Urinary bladder (tissue), 4 donors: ENCODE measurements at places on chromosomes 2 and 18. TPM values are rescaled to one million over a fixed set of nuclear protein-coding genes. Genes with fewer than 3 reads are reported as not detected.
A peak's percentile ranks its signal among the peaks of the same experiment; 100 is the strongest.

DNA sequence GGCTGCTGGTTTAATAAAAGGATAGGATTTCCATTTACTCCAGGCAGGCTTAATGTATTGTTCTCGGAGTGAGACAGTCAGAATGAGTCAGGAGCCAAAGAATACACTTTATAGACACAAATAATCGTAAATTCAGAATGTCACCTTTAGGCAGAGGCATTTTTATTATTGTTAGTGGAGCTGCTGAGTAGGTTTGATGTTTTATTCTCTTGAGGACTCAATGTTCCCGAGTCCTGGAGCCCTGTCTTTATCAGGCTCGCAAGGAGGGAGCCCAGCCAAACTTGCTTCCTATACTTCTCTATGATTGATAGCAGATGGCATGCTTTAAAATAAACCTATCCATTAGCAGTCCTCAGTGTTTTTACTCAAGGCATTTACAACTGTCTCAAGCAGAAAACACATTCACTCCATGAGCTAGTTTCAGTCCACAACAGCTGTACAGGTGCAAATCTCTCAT lies 492.3 kb upstream of the ZEB2 start:
- DNase-seq: peak; percentile 77

GRCh38 chr2:216974321-216975302 lies 114.7 kb upstream of the TNP1 start:
- DNase-seq: no peak

DNA sequence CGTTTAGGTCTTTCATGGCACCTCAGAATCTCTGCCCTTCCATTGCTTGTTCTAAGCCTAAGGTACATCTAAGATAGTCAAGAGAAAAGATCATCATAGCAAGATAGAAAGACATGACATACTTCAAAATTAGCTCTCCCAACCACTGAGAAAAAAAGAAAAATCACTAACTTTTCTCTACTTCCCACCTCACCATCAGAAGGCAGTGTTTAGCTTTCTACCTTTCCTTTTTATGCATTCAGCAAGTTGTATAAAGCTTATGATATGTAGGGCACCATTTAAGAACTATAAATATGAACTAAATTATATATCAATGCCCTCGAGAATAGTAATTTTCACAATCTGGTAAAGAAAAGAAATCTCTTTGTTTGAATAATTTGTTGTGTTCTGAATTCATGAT lies 331.8 kb upstream of the VWC2L start:
- DNase-seq: no peak

- peak; percentile 50 for DNase-seq
Measured at GRCh38 chr2:47783486-47784351, 774 bp downstream of the MSH6 start.

GRCh38 chr2:172113617-172114016 lies 10.9 kb upstream of the DLX2 start:
- DNase-seq: no peak

DNA sequence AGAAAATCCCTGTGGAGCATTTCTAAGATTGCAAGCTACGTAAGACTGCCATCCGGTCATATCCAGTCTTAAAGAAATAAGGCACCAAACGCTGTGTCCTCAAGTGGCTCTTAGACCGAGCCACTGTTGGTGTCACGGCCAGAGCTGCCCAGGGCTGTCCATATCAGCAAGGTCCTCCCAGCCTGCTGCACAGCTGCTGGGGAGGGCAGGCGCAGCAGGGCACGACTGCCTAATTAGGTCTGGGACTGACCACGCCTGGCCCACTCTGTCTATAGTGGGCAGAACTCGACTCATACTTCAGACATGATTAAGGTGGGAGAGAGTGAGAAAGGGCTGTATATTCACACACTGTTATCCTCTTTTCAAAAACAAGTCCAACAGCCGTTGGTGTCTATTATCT lies 39.3 kb downstream of the EIPR1 start:
- no peak for DNase-seq

DNA sequence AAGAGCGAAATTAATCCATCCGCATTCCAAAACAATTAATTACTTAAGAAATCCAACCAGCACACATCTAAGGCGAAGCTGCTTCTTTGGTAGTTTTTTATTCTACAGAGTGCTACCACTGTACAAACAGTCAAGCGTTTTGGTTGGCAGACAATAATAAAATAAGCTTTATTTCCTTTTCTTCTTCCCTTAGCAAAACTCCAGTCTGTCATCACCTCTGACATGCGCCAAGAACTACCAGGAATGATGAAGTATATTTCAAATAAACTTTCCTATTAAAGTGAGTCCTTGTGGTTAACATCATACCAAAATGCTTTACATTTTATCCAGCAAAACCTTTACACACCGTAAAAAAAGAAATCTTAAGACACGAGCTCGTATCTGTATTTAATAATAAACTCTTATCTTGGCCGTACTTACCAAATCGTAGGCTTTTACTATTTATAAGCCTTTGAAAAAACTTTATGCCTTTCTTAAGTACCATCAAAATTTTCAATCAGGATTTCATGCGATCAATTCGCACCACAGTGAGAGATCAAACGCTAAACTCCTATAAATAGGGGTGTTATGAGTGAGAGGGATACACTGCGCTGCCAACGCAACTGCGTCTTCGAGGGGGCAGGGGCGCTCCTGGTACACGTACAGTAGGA lies 1.3 kb downstream of the ATL2 start:
- DNase-seq: no peak

DNA sequence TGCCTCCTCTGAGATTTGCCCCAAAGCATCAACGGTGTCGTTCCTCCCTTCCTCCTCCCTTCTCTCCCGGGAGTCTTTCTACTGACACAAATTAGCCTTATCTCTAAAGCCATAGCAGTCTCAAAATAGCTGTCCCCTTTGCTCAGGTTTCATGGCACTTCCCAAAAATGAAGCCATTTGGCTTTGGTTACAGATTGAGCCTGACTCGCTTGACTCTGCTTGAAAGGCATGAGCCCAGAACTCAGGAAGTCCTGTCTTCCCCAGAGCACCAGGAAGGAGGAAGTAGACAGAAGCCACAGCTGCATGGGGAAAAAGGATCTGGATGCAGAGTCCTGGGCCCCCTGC lies 234.4 kb upstream of the RGPD4 start:
- DNase-seq: no peak

DNA sequence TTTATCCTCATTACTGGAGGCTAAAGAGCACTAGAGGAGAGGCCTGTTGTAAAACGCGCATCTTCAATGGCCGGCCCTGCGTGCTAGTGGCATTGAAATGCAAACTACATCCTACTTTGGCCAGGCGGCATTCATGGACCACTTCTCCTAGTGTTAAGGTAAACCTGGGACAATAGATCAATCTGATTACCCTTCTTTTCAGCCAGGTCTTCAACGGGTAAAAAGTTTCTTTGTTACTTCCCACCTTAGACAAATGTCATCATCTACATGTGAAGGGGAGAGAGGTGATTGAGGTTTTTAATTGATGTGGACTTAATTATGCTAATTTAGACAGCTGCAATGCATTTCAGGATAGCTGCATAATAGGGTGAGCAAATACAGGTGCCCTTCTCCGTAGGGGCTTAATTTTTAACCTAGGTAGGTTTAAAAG lies 628.0 kb downstream of the ZEB2 start:
- DNase-seq: no peak

DNA sequence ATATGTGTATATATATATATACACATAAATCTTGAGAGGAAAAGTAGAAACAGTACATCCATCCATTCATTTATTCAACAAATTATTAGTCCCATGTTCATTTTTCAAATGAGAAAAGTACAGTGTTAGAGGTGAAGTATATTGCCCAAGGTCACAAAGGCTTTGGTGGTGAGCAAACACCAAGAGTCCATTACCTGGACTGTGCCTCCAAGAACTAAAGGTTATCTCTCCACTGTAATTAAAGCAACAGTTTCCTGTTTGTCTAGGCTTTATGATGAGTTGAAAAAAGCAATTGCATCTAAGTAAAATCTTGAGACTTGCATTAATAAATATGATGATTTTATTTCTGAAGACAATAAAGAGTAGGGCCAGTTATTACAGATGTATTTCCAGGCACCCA lies 44.7 kb upstream of the EPB41L3 start:
- DNase-seq: no peak

DNA sequence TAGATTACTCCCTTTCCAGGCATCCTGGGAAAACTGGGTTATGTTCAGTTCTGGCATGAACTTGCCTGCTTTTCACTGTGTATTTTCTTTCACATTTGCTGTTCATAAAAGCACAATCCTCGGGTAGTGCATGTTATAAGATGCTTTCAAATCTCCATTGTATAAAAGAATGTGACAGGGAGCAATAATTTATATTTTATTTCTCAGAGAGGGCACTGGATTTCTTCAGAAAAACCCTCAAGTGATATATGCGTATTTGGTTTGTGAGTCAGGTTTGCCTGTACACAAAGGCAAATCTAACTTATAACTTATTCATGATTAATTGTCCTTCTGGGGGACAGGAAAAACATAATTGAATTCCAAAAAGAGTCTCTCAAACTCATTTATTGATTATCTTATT lies 440.7 kb upstream of the MMADHC start:
- no peak for DNase-seq

DNA sequence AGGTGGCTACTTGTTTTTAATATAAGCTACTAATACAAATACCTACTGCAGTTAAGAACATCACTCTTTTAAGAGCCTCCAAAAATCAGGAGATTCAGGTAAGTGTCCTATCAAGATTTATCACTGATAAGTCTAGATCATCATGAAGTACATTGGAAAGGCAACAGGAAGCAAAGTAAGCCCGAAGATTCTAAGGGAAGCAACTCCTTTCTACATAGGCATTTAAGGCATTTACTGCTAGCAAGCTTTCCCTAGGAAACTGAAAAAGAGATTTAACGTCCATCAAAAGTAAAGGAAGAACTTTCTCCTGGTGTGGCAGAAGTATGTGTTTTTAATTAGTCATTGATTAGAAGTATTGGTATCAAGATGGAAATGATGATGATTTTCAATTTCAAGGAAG lies 3.7 kb downstream of the STK17B start:
- DNase-seq: no peak

- DNase-seq: no peak
Measured at GRCh38 chr2:85409845-85410583, at the start of gene CAPG. CAPG (minus strand) TSS chr2:85410366; CDS start chr2:85402145, 8,221 bp downstream.

- no peak for DNase-seq
Measured at GRCh38 chr18:58501066-58501896, 127.6 kb downstream of the ALPK2 start.

- DNase-seq: no peak
Measured at GRCh38 chr18:69956665-69957620, 9.3 kb upstream of the CD226 start.

- DNase-seq: no peak
Measured at GRCh38 chr2:108884619-108885018, 98.0 kb downstream of the CCDC138 start.

DNA sequence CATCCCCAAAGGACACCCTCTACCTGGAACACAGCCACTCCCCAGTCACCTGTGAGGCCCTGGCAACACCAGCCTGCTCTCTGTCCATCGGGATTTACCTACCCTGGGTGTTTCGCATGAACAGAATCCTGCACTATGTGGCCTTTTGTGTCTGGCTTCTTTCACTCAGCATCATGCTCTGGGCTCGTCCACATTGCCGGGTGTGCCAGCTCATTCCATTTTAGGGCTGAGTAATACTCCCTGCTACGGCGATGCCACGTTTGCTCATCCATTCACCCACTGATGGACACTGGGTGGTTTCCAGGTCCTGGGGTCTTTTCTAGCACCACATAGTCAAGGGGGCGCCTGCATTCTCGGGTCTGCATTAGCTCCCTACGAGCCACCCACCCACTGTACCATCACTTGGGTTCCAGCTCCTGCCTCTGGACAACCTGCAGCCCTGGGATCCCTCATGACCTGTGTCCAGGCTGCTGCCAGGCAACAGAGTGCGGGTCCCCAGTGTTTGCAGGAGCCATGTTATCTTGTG lies 22.0 kb downstream of the KCNF1 start:
- no peak for DNase-seq

DNA sequence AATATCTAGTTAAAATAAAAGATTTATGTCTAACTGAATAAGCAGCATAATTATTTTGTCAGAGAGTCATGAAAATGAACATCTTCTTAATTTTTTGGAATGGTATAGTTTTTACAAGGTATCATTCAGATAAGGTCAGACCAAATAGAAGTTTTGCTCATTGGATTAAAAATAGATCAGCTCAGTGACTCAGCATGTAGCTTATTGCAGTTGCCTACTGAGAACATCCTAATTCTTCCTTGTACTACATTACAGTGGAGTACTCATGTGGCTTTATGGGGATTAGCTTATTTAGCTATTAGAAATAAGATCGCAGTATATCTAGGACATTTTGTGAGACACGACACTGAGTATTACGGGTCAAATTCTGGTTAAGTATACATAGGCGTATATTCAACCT lies 38.2 kb upstream of the PPM1B start:
- DNase-seq: no peak

- no peak for DNase-seq
Measured at GRCh38 chr18:74141667-74142066, 6.0 kb downstream of the FBXO15 start.

DNA sequence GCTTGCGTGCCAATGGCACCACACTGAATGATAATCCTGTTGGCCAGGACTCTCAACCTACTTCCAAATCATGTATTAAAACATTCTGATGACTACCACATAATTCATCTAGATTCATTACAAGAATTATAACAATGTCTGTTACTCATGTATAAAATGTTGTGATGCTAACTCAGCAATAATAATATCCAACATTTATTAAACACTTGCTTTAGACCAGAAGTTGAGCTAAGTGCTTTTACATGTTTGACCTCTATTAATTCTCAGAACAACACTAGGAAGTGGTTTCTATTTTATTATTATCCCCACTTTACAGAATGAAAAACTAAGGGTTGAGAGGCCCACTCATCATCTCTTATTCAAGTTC lies 178.4 kb downstream of the LNPK start:
- DNase-seq: no peak

- DNase-seq: no peak
Measured at GRCh38 chr2:192203876-192204275, 9.1 kb upstream of the TMEFF2 start.

- DNase-seq: no peak
Measured at GRCh38 chr2:60486067-60486466, 67.4 kb downstream of the BCL11A start.

The TMEM198 gene
- 2.0 TPM for total RNA-seq

The AQP12B gene
- not detected for total RNA-seq

The RGPD4 gene
- 0.05 TPM for total RNA-seq

The MAPK4 gene
- total RNA-seq: 3.6 TPM

The TNP1 gene
- not detected for total RNA-seq

The RSAD2 gene
- 11.1 TPM for total RNA-seq
